NCI-H1105 (cell line): ENCODE measurements at places on chromosomes 6 and 20.

GRCh38 chr6:46419576-46420002, 71.7 kb downstream of the RCAN2 start:
- DNase-seq: peak; percentile 59

GRCh38 chr6:57313711-57314471, 3.5 kb upstream of the PRIM2 start:
- DNase-seq: no peak

- no peak for DNase-seq
Observed at GRCh38 chr20:651713-652614, 1.0 kb downstream of the SRXN1 start.

GRCh38 chr20:44113618-44114376, 73.2 kb downstream of the JPH2 start:
- DNase-seq: no peak

GRCh38 chr6:129875610-129876520, 14.8 kb upstream of the TMEM244 start:
- DNase-seq: no peak

GRCh38 chr20:14777591-14777990, 440.2 kb upstream of the FLRT3 start:
- DNase-seq: no peak

- no peak for DNase-seq
Observed at GRCh38 chr6:156376091-156376490, 401.1 kb upstream of the ARID1B start.

GRCh38 chr6:167949121-167949684, 48.3 kb upstream of the KIF25 start:
- DNase-seq: no peak

DNA sequence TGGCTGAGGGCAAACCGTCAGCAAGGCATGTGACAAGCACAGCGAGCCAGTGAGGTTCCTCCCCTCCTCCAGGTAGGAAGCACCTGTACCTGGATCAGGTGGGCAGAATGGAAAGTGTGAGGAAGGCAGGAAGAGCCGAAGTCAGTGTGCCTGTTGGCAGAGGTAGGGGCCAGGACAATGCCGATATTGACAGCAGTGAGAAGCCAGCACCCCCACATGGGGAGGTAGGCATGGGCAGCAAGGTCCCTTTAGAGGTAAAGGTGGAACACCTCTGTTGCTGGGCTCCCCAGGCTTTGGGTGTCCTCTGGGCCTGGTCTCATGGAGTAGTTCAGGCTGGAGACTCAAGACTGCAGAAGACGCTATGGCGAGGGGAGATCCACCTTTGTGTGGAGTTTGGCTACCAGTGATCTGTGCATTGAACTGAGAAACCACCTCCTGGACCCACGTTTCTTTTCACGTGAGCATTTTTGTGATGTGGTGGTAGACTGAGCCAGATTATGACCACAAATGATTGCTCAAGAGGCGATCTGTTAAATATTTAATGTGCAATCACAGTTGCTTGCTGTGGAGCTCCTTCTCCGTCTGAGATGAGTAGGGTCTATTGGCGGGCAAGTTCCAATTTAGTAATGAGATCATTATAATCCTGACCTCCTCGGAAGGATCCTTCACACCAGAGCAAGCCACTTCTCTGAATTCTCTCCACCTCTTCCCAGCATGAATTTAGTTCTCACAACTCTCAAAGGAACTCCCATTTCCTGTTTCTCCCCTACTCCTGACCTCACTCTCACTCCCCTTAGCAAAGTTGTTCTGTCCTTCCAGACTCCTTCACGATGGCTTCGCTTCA, 174.8 kb downstream of the CDH26 start:
- no peak for DNase-seq

DNA sequence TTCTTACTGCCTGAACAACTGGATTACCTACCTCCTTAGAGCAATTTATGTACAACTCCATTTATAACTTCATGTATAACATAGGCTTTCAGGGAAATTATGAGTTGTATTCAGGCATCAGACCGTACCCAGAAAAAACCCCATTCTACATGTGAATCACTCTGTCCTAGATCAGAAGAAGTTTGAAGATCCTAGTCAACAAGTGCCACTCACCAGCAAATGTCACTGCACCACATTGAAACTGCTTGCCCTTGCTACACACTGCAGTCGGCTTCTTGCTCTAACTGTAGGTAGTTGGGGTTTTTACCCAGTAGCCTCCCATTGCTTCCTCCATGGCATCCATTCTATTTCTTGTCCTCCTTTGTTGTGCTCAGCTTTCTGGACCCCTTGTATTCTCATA, 132.4 kb downstream of the DNAH8 start:
- DNase-seq: no peak

DNA sequence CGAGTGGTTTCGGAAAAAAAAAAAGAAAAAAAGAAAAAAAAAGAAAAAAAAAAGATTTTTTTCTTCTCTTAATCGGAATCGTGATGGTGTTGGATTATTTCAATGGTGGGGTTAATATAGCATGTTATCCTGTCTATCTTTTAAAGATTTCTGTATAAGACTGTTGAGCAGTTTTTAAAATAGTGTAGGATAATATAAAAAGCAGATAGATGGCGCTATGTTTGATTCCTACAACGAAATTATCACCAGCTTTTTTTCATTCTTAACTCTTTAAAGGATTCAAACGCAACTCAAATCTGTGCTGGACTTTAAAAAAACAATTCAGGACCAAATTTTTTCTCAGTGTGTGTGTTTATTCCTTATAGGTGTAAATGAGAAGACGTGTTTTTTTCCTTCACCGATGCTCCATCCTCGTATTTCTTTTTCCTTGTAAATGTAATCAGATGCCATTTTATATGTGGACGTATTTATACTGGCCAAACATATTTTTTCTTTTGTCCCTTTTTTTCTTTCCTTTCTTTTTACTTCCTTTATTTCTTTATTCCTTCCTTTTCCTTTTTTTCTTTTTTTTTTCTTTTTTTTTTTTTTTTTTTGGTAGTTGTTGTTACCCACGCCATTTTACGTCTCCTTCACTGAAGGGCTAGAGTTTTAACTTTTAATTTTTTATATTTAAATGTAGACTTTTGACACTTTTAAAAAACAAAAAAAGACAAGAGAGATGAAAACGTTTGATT, 3.6 kb downstream of the SOX4 start:
- DNase-seq: peak; percentile 70

GRCh38 chr6:67666177-67666964, 968.7 kb upstream of the ADGRB3 start:
- no peak for DNase-seq

- no peak for DNase-seq
Observed at GRCh38 chr20:60327971-60328660, 369.9 kb downstream of the CDH26 start.

DNA sequence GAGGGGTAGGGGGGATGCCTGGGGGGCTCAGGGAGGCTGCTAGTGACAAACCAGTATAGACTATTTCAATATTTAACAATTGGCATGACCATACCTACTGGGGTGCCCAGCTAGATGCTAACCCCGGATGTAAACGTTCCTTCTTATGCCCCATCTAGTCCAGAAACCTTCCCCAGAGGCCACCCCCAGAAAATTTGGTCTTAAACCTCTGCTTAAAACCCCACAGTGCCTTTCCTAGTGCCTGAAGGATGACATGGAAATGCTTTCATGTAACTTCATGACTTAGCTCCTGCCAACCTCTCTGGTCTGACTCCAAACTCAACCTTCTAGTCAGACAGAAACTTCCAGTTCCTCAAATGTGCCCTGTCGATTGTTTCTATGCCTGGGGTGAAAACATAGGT, 52.0 kb downstream of the JPH2 start:
- DNase-seq: no peak

DNA sequence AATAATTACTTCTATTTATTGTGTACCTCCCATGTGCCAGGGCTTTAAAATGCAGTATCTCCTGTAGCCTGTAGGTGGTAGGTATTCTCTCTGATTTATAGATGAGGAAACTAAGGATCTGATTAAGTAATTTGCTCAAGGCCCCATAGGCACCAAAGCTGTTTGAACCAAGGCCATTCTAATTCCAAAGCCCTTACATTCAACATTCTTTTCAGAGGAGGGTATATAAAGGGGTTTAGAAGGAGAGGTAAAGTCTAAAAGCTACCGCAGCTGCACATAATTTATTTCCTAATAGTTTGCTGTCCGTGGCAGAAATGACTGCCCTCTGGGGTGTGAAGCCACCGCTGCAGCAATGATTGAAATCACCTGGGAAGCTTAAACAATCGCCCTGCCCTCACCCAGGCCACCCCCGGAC, 95.0 kb upstream of the FAM8A1 start:
- no peak for DNase-seq

GRCh38 chr20:51444467-51444866, 98.1 kb downstream of the NFATC2 start:
- DNase-seq: no peak

- DNase-seq: no peak
Observed at GRCh38 chr6:129653746-129654145, 56.2 kb downstream of the ARHGAP18 start.

DNA sequence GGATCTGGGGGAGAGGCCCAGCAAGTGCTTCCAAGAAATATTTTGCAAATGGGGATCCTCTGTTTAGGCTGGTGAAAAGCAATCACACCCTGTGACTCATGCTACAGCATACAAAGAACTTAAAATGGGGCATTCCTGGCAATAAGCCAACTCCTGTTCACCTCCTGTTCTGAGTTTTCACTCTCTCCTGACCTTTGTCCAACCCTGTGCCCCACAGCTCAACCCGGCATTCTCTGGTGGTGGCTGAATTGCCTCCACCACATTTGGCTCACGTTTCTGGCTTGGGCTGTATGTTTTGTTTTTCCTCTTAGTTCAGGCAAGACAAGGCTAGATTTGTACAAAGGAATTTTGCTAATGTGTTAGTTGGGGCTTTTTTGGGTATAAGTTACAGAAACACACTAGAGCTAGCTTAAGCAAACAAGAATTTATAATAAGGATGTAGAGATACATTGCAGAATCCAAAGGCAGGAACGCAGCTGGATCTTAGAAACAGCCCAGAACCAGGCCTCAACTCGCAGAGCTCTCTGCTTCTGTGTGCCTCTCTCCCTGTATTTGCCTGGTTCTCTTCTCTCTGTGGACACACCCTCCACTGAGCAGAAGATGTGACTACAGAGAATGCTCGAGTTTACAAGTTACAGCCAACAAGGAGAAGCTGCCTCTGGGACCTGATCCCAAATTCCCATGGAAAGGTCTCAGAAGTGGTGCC, 9.4 kb downstream of the ABCC10 start:
- DNase-seq: no peak

GRCh38 chr6:170221052-170221752, 69.7 kb downstream of the DLL1 start:
- DNase-seq: no peak

DNA sequence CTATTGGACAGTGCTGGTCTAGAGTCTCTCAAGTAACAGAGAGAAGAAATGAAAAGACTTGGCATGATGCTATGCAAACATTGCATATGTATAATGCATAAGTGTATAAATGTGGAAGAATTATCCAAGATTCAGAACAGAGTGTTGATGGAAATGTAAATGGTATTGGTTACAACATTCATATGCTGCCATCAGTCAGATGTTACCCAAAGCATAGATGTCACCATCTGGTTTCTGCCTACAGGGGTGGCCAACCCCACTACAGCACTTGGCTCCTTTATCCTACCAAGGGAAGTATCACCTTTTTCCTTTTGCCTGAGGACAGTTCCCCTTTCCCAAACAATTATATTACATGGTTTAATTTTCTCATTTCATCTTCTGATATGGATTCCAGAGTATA, 11.9 kb downstream of the POPDC3 start:
- no peak for DNase-seq

- DNase-seq: no peak
Observed at GRCh38 chr6:169487579-169488436, 214.0 kb downstream of the WDR27 start.

DNA sequence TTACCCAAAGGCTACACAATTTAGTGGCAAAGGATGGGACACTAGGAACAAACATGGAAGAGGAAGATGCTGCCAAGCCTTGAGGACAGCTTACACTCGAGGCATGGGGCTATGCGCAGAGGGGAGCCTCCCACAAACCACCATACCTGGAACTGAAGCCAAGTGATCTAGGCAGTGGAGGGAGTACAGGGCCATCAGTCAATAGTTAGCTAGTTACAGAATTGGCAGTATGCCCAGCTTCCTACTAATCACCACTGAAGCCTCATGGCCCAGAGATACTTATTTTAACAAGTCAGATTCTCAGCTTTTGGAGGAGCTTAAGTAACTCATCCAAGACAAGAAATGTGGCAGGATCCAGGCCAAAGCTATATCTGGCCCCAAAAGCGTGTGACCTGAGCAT, 226.6 kb upstream of the MOCS1 start:
- peak; percentile 72 for DNase-seq

DNA sequence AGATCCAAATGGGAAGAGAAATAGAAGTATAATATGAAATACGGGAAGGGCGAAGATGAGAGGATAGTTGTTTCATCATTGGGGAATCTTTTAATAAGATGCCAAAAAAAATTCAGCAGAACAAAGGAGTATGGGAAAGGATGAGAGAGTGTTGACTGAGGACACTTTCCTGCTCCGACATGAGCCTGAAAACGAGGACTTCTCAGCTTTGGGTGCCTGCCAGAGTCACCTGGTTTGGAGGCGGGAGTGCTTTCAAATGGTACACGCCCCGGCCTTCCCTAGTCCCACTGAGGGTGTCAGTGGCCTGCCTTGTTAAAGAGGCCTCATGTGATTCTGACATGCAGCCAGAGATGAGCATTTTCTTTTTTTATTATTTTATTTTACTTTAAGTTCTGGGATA, 250.9 kb downstream of the ANKRD60 start:
- DNase-seq: peak; percentile 32

- no peak for DNase-seq
Observed at GRCh38 chr20:61766921-61767610, 298.6 kb downstream of the TAF4 start.

DNA sequence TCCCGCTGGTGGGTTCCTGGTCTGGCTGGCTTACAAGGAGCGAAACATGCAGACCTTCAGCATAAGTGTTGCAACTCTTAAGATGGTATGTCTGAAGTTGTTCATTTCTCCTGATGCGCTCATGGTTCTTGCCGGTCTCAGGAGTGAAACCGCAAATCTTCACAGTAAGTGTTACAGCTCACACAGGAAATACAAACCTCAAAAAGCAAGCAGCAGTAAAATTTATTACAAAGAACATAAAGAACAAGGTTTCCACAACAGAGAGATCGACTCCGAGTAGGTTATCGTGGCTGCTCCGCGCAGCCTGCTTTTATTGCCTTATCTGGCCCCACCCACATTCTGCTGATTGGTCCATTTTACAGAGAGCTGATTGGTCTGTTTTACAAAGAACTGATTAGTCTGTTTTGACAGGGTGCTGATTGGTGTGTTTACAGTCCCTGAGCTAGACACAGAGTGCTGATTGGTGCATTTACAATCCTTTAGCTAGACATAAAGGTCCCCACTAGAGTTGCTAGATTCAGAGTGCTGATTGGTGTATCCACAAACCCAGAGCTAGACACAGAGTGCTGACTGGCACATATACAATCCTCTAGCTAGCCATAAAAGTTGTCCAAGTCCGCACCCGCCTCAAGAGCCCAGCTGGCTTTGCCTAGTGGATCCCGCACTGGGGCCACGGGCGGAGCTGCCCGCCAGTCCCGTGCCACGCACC, 39.2 kb downstream of the TRIM27 start:
- no peak for DNase-seq

- no peak for DNase-seq
Observed at GRCh38 chr6:31655349-31656237, at the start of gene APOM. TSS of gene APOM (plus strand) at chr6:31655894. CDS start at chr6:31655967, 73 bp downstream.

GRCh38 chr6:155132617-155133016, 131.2 kb upstream of the CLDN20 start:
- peak; percentile 58 for DNase-seq
